ENCODE measurements at places on chromosomes 7 and 10. TPM values are rescaled to one million over a fixed set of nuclear protein-coding genes. Genes with fewer than 3 reads are reported as not detected.

- H3K27ac ChIP-seq, result no peak overlapping the region
- H3K36me3 ChIP-seq, result no peaks in the 10 kb centered on the region
- H3K4me3 ChIP-seq, result no peak overlapping the region
These were observed 37.4 kb downstream of the AMZ1 start for GRCh38 chr7:2725178-2726105.

The CDNF gene
- total RNA-seq, result 0.85 TPM

The SCIN gene
- 1.6 TPM for total RNA-seq

The MPP7 gene
- total RNA-seq, result 20.2 TPM

The SAMD9L gene
- total RNA-seq, result 145 TPM
